ENCODE measurements at places on chromosomes 11 and 22.
A peak's percentile ranks its signal among the peaks of the same experiment; 100 is the strongest.

GRCh38 chr22:41009222-41009948 lies 58.2 kb downstream of the RBX1 start:
- DNase-seq, result peak; percentile 85

DNA sequence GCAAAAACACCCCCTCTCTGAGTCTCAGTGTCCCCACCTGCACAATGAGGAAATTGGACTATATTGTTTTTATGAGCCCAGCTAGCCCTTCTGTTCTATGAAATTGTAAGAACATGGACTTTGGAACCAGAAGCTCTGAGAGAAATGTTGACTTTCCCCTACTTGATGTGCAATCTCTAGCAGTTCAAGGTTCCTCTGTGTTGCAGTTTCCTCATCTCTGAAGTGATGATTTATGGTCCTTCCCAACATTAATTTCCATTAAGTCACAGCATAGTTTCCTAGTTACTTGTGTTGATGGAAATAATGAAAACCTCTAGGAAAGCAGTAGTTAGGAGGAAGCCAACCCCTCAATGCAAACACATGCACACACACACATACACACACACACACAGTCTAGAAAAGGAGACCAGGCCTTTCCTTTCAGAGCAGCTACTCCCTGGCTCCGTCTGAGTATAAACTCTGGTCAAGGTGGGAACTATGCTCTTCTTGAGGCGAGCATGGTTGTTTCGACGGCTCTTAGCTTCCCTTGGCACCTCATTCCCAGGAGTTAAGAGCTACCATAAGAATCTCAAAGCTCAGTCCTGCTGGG lies 518.4 kb downstream of the SOX6 start:
- DNase-seq, result no peak

- no peak for DNase-seq
These were observed 55.8 kb upstream of the TREH start for GRCh38 chr11:118735203-118735602.

DNA sequence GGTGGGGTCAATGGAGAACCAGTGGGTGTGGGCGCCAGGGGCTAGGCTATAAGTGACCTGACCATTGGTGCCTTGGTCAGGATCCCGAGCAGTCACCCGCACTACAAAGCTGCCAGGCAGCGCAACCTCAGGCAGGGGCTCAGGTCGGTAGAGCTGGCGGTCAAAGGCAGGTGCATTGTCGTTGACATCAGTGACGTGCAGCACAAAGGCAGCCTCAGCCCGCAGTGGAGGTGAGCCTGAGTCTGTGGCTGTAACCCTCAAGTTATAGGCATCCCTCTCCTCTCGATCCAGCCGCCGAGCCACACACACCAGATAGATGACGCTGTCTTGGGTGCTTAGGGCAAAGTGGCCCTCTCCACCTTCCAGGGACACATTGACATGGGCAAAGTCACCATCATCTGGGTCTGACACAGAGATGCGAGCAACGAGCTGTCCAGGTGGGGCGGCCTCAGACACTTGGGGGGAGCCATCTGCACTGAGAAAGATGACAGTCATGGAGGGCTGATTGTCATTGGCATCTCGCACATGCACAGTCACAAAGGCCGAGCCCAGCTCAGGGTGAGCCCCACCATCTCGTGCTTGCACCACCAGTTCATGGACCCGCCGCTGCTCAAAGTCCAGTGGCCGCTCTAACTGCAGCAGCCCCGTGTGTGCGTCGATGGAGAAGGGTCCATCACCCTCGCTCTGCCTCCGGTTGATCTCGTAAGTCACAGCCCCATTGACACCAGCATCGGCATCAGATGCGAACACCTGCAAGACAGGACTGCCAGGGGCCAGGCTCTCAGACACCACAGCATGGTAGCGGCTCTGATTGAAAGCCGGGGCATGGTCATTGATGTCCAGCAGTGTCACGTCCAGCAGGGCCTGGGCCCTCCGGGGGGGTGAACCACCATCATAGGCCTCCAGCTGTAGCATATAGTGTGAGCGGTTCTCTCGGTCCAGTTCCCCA lies 15.3 kb downstream of the DCHS1 start:
- DNase-seq, result no peak

DNA sequence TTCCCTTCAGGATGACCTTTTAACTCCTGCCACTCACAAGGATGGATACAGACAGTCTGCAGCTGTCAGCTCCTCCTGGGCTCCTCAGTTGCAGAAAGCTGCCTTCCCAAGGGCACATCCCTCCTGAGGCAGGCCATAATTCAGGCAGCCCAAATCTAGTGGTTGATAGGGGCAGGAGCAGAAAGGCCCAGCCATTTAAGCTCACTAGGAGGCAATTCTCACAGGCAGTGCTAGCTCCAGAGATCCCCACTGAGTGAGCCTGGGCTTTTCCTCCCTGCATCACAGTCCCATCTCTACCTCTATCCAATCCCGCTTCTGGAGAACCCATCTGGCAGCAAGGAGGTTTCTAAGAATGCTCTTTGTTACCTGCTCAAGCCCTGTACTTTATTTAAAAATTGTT lies 200.6 kb downstream of the ARHGAP42 start:
- no peak for DNase-seq

GRCh38 chr22:27557286-27558008 lies 244.1 kb downstream of the MN1 start:
- DNase-seq, result no peak

DNA sequence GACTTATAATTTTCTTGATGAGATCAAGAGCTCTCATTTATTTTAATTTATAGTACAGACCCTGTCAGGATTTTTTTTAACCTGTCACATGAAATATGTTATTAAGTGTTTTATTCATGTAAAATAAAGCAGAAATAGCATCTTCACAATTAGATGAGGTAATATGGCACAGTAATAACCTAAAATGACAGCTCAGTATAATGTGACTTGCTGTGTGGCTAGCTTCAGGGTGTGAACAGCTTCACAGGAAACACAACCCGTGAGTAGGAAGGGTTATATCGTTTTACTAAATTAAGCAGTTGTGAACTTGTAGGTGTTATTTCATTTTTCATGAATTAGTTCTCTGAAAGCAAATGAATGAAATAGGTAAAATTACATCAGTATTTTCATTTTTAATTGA lies 366.9 kb upstream of the CHORDC1 start:
- no peak for DNase-seq

DNA sequence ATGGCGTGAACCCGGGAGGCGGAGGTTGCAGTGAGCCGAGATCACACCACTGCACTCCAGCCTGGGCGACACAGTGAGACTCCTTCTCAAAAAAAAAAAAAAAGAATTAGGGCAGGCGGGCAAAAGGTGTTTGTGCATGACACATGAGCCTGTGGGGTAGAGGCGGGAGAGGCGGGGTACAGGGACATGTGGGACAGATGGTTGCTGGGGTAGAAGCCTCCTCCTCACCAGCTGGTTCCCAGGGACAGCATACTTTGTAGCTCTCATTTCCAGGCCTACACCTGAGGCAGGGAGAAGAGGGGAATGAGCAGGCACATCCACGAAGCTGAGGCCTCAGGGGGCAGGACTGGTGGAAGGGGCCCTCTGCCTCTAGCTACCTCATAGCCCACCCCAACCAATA lies 23.7 kb downstream of the YWHAH start:
- no peak for DNase-seq

- DNase-seq, result no peak
These were observed 251.2 kb downstream of the TENM4 start for GRCh38 chr11:79189601-79190000.

- no peak for DNase-seq
These were observed 31.0 kb downstream of the PAX6 start for GRCh38 chr11:31780078-31780477.

- DNase-seq, result peak; percentile 87
These were observed 83.7 kb downstream of the BLID start for GRCh38 chr11:122032317-122032716.

DNA sequence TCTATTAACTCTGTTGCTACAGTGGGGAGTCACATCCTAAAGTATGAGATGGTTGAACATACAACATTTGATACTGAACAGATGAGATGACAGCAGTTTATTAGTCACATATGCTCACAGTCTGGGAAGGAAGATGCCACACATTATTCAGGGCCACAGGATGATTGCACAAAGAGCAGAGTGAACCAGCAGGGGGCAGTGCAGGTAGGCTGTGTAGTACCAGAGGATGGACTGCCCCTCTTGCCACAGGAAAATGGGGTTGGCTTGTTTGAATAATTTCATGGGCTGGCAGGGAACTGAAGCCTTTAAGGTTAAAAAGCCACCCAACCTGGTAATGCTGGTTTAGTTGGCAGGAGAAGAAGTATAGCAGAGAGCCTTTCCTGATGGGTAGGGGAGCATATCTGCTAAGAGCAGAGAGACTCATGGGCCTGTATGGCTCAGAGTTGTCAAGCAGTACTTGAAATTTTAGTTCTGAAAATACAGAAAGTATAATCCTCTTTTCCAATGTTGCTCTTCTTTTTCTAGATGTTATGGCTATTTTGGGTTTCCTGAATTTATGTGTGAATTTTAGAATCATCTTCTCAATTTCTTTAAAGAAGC lies 180.4 kb upstream of the B3GAT1 start:
- DNase-seq, result no peak

DNA sequence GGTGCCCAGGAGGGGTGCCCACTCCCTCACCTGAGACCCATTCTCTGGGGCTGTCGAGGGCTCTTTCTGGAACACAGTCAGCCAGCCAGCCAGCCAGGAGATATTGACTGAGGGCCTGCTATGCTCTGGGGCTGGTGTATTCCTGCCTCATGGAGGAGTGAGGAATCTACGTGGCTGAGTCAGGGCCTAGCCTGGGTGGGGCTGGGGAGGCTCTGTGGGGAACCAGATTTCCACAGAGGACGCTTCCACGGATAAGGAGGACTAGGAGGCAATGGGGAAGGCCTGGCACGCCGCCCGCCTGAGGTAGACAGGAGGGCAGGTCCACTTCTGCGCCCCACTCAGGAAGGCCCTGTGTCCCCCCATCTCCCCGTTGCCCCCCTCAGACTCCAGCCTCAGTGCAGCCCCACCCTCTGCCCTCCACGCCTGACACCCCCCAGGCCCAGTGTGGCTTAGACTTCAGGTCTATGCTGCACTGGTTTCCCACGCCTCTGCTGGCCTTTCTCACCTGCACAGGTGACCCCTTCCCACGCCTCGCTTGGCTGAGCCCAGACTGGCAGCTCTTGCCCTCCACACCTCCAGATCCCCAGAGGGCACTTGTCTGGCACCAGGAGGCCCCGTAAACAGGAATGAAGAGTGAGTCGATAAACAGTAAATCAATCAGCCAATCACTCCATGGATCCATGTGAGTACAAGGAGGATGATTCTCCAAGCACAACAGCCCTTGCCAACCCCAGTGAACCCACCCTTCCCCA lies 37.5 kb downstream of the MACROD1 start:
- no peak for DNase-seq

GRCh38 chr11:83521647-83522596 lies 235.8 kb upstream of the CCDC90B start:
- peak; percentile 32 for DNase-seq

GRCh38 chr11:103659743-103660142 lies 376.7 kb upstream of the DDI1 start:
- DNase-seq, result no peak

DNA sequence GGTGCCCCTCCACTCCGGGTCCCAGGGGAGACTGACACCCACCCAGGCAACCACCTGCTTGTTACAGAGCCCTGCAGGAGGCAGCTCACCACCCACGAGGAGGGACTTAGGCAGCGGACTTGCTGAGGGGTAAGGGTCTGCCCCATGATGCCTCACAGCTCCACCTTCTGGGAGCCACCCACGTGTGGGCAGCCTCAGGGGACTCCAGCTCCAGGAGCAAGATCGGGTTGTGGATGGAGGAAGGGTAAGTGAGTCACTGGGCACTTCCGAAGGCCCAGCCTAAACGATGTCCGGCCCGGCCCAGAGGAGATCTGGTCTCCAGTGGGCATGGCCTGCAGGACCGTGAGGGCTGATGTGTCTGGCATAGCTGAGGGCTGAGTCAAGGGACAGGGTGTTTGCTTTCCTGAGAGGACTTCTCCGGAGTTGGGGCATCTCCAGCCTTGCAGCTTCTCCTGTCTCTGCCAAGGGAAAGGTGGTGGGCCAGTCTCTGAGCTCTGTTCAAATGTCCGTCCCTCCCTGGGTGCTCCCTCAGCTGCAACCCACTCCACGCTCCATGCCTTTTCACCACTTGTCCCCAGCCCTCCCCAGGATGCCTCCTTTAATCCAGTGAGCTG lies 32.3 kb upstream of the P2RY2 start:
- peak; percentile 84 for DNase-seq

GRCh38 chr22:30320021-30320556 lies 6.7 kb downstream of the TBC1D10A start:
- DNase-seq, result no peak

GRCh38 chr11:119497717-119498116 lies 74.7 kb upstream of the THY1 start:
- no peak for DNase-seq

GRCh38 chr22:24695060-24695459 lies 79.5 kb downstream of the PIWIL3 start:
- no peak for DNase-seq

- DNase-seq, result no peak
These were observed 130.8 kb upstream of the SPON1 start for GRCh38 chr11:13831696-13832095.

DNA sequence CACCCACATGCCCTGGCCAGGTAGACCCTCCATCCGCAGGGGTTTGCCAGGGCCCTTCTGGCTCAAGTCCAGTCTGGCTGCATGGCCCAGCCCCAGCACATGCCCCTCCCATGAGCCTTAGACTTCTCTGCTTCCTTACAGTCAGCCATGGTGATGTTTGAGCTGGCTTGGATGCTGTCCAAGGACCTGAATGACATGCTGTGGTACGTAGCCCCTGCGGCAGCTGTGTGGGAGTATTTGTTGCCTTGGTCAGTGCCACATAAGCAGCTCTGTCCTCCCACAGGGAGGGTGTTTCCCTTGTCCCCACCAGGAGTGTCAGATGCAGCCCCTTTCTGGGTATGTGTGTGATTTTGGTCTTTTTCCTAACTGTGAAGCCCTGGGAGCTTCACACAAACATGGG lies 17.5 kb downstream of the CDC45 start:
- peak; percentile 76 for DNase-seq

DNA sequence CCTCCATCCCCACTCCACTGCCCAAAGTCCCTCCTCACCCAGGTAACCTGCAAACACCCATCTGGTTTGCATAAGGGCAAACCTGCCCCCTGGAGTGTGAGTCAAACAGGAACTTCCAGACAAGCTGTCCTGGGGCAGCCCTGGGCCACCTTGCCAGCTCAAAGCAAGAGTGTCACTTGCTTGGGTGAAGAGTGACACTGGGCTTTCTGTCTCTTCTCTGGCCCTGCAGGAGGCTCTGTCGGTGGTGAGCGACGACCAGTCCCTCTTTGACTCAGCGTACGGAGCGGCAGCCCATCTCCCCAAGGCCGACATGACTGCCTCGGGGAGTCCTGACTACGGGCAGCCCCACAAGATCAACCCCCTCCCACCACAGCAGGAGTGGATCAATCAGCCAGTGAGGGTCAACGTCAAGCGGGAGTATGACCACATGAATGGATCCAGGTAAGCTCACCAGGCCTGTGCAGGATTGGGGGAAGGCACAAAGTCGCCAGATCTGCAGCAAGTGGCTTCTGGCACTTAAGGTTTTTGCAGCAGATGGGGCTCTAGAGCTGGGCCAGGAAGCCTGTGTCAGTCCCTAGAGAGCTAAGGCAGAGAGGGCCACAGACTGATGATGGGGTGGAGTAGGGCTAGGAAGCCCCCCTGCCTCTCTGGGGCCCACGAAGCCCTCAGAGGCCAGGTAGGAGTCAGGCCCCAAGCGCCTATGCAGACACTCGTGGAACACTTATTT lies 64.2 kb downstream of the FLI1 start:
- DNase-seq, result no peak
